ENCODE measurements at places on chromosomes 6 and 20.

- DNase-seq: peak; percentile 35
These were observed 442.7 kb downstream of the TENT5A start for GRCh38 chr6:81309811-81310210.

DNA sequence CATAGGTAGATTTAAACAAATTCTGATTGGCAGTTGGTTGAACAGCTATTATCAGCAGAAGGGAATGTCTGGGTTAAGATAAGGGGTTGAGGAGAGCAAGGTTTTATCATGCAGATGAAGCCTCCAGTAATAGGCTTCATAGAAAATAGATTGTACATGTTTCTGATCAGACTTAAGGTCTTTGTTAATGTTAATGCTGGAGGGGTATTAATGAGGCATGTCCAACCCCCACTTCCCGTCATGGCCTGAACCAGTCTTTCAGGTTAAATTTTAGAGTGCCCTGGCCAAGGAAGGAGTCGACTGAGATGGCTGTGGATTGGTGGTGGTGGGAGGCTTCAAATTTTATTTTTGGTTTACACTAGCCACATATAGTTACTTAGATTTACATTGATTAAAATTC is 3.4 kb downstream of the CLPSL1 start:
- no peak for DNase-seq

- peak; percentile 98 for DNase-seq
These were observed 95.0 kb downstream of the SNX5 start for GRCh38 chr20:17873410-17874270.

GRCh38 chr6:130776287-130776925 is 50.8 kb upstream of the SMLR1 start:
- no peak for DNase-seq

DNA sequence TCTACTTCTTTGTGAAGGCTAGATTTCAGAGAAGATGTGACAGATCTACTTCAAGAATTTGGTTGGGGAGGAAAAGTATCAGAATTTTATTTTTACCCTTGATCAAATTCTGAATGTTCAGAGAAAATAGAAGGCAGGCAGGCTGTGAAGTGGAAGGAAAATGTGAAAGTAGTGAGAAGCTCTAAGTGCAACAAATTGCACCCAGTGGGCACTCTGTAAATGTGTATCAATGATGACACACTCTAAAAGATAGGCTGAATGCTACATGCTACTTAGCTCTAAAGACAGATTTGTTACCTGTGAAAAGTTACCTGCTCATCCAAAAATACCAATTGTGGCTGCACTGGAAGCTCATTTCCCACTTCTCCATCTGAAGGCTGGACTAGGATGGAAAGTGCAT is 438.6 kb downstream of the PKHD1 start:
- no peak for DNase-seq

DNA sequence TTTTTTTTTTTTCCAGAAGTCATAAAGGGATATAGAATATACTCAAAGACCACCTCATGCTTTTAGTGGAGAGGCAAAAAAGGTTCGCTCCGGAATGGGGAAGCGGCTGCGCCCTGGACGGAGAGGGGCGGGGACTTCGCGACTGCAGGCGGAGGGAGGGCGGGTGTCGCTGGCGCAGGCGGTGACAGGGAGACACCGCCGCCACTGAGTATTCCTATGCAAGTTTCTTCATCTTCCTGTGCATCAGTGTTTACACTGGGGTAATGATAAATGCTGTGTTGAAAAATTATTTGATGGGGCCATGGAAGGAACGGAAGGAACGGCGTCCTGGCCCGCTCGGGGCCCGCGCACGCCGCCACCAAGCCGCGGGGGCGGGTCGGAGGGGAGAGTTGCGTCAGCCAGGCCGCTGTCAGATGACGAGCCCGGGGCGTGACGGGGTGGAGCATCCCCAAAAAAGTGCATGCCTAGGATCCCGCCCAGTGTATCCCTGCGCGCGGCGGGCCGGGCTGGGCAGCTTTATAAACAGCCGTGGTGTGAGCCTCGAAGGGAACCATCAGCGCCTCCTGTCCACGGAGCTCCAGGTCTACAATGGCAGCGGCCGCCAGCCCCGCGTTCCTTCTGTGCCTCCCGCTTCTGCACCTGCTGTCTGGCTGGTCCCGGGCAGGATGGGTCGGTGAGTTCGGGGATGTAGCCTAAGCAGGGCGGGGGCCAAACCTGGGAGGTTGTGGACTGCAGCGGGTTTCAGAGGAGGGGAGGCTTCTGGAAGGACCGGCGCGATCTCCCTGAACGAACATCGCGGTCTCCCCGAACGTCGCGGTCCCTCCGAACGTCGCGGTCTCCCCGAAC is at the start of gene ULBP1:
ULBP1 (plus strand) TSS at position 482 of the 846 bp plus-strand sequence; CDS start at position 589, 107 bp downstream.
- peak; percentile 96 for DNase-seq

- DNase-seq: peak; percentile 20
These were observed 17.5 kb upstream of the CHRNA4 start for GRCh38 chr20:63378626-63379025.

DNA sequence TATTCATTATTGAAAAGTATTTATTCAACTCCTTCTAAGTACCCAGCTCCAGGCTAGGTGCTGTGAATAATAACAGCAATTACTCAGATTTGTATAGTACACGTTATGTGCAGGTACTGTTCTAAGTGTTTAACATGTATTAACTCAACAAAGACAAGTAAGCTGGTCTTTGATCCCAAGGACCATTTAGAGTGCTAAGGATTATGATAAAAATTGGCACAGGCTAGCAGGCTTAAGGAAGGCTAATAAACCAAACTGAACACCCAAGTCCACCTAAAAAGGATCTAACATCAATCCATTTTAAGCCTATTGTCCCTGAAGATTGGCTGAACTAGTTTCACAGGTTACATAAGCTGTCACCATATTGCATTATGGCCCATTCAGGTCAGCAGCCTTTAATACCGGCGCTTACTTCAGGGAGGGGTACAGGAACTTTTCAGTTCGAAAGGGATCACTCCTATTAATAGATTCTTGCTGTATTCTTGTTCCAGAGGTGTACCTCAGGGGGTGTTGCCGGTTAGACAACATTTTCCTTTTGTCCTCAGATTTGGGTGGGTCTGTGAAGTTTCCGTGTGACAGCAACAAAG is 99.0 kb upstream of the GMDS start:
- DNase-seq: no peak

DNA sequence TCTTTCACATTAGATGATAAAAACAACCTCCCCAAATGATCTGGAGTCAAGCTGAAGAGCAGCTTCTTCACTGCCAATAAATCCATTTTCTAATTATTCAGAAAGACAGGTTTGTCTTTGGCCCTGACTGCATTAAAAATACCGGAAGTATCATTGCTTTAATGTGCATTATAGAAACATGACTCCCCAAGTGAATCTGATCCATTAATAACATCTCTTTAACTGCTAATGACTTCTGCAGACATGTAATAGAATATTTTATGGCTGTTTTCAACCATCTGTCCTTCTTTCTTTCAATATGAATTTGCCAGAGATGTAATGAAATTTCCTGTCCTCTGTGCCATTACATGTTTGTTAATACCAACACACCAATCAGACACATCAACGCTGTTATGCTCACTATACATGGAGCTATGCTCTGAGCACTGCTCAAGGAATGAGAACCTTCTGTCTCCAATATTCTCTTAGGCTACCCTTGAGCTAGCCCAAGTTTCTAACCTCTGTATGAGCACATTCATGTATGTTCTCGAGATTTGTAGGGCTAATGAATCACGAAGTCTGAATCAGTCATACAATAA is 87.8 kb downstream of the LYRM4 start:
- no peak for DNase-seq

DNA sequence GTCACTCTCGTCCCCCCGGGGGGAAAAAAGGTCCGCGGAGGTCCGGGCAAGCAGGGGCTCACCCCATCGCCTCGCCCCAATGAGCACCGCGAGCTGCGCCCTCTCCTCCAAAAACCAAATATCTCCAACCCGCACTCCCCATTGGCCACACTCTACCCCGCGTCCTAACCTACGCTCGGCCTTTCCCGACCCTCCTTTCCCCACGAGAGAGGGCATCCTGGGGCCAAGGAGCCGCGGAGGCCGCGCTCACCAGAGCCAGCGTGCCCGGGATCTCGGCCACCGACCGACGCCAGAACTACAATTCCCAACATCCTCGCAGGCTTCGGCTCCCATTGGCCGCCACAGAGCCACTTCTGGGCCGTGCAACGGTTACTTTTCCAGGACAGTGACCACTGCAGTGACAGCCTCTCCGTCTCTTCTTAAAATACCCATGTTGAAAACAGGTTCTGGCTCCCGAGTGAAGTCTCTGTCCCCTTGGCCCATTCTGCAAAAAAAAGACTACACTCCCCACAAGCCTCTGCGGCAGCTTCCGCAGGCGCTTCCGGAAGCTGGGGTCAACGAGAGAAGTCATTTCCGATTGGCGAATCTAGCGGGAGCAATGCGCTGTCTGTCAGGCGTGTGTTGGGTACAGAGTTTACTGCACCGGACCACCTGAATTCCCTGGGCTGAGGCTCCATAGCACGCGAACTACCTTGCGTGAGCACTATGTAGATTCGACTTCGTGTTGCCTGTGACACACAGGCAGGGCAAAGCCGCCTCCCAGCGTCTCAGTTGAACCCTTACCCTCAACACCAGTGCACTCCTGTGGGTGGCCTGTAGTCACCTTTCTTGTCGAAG is at the start of gene ZNF343:
ZNF343 (minus strand) TSS at position 285 of the 837 bp plus-strand sequence. CDS start 15,020 bp downstream, outside the sequence.
- DNase-seq: peak; percentile 94

DNA sequence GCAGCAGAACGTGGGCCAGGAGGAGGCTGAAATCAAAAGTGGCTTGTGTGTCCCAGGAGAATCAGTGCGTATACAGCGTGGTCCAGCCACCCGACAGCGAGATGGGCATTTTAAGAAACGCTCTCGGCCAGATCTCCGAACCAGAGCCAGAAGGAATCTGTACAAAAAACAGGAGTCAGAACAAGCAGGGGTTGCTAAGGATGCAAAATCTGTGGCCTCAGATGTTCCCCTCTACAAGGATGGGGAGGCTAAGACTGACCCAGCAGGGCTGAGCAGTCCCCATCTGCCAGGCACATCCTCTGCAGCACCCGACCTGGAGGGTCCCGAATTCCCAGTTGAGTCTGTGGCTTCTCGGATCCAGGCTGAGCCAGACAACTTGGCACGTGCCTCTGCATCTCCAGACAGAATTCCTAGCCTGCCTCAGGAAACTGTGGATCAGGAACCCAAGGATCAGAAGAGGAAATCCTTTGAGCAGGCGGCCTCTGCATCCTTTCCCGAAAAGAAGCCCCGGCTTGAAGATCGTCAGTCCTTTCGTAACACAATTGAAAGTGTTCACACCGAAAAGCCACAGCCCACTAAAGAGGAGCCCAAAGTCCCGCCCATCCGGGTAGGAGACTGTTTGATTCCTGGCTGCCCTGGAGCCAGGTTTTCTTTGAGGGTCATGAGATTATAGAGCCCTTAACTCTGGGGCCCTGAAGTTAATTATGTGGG is 75.3 kb downstream of the ASXL1 start:
- no peak for DNase-seq

DNA sequence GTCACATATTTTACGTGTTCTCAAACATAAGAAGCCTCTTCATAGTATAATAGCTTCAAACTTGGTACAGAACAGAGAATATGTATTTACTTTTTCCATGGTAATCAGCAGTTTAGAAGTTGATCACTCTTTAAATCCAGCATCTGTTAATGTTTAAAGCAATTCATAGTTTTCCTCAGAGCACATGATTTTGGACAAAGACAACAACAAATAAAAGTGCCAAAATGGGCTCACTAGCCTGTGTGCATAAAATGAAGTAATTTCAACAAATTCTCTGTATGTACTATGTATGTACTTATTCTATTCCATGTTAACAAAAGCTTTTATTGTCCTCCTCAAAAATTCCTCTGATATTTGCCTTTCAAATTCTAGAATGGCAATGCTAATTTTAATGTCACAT is 38.1 kb upstream of the UST start:
- DNase-seq: no peak

GRCh38 chr20:4375881-4376280 is 345.8 kb upstream of the PRND start:
- peak; percentile 39 for DNase-seq

DNA sequence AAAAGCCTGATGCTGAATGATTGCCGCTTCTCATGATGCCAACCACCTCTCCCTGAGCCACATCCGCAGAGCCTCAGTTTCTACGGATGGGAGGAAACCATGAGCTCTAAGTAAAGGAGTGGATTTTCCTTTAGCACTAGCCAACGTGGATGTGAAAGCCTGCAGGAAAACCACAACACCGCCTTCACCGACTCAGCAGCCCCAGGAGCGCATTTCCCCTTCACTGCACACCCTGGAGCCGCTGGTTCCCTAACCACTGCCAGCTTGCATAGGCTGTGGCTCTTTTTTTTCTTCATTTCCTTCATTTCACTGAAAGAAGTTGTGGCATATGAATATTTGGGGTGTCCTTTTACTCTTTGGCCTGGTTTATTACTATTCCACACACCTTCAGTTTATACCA is 50.5 kb upstream of the SSTR4 start:
- DNase-seq: no peak

DNA sequence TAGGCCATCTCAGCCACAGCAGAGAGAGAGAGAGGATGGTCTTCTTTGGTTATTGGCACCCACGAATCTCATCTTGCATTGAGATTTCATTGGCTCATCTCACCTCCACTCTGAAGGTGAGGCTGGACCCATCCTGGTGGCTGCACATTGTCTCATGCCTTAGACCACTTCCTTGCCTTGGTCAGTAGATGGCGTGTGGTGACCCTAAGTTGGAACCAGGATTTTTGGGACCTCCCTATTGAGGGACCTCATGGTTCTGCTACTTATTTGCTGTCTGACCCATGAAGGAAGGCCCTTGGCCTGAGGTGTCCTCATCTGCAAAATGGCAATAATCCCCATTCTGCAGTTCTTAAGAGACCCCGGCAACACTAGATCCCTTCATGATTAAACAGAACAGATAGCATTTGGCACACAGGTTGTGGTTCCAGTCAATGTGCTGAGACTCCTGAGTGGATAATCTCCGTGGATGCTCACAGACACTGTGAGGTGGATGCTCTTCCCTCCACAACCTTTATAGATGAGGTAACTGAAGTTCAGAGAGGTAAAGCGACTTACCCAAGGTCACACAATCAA is 21.5 kb upstream of the AAR2 start:
- peak; percentile 54 for DNase-seq

DNA sequence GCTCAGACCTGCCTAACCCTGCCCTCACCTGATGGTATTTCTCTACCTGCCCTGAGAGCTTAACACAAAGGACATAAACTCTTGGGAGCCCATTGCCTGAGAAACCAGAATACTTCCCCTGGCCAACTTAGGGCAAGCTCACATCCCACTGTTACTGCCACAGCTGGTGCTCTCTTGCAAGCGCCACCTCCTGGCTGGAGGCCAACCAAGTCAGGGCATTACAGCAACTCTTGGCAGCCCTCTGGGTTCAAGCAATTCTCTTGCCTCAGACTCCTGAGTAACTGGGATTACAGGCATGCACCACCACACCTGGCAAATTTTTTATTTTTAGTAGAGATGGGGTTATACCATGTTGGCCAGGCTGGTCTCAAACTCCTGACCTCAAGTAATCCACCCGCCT is 70.1 kb downstream of the HECA start:
- no peak for DNase-seq

- DNase-seq: no peak
These were observed 8.1 kb upstream of the HSP90AB1 start for GRCh38 chr6:44238687-44239350.

- no peak for DNase-seq
These were observed 9.9 kb downstream of the STX16 start for GRCh38 chr20:58660855-58661597.

GRCh38 chr6:113587078-113587699 is 270.0 kb upstream of the MARCKS start:
- DNase-seq: no peak

GRCh38 chr6:165082636-165083035 is 226.8 kb downstream of the C6orf118 start:
- no peak for DNase-seq
